ENCODE measurements at places on chromosomes 4 and X.

GRCh38 chrX:20515841-20516461 lies 249.2 kb upstream of the RPS6KA3 start:
- no peak for DNase-seq

GRCh38 chrX:130179170-130179569 lies 7.4 kb downstream of the RAB33A start:
- no peak for DNase-seq

GRCh38 chrX:94288325-94288724 lies 614.3 kb downstream of the FAM133A start:
- DNase-seq = no peak

DNA sequence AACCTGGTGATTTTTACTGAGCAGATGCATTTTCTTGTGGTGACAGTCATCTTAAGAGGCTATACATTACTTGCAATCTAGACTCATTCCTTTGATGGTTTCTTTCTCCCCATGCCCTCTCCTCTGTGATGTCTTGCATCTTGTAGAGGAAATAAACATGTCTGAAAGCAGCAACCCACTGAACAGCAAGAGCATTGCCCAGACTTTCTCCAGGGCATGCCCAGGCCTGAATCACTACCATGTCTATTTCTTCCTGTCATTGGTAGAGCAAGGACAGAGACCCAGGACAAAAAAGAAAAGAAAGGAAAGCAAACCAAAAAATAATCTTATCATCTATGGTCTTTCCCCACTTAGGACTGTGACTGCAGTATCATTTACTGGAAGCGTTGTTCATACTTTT lies 326.1 kb downstream of the HNRNPD start:
- DNase-seq = no peak

- DNase-seq = no peak
Measured at GRCh38 chr4:39256436-39256835, 74.1 kb downstream of the WDR19 start.

GRCh38 chr4:123430031-123430430 lies 33.4 kb downstream of the SPRY1 start:
- DNase-seq = no peak

DNA sequence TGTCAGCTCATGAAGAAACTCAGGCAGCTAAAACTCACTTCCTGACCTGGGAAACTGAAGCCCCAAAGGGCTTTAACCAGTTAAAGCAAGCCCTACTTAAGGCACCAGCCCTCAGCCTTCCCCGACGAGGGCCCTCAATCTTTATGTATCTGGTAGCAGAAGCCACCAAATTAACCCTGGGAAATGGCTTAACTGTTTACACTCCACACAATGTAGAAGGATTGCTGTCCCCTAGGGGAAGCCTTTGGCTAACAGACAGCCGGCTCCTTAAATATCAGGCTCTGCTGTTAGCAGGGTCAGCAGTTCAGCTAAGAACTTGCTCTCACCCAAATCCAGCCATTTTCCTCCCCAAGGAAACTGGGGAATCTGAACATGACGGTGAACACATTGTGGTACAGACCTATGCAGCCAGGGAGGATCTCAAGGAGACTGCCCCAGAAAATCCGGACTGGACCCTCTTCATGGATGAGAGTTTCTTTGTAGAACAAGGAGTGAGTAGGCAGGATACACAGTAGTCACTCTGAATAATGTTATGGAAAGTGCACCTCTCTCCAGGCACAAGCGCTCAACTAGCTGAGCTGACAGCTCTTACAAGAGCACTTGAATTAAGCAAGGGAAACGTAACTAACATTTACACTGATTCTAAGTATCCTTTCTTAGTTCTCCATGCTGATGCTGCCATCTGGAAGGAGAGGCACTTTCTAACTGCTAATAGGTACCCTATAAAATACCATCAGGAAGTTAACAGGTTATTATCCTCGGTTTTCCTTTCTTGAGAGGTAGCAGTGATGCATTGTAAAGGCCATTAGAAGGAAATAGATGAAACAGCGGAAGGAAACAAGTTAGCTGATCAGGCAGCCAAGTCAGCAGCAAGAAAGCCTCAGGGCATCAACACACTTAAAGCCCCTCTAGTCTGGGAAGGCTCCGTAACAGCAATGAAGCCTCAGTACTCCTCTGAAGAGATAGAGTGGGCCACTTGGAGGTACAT lies 9.6 kb upstream of the NAF1 start:
- no peak for DNase-seq

DNA sequence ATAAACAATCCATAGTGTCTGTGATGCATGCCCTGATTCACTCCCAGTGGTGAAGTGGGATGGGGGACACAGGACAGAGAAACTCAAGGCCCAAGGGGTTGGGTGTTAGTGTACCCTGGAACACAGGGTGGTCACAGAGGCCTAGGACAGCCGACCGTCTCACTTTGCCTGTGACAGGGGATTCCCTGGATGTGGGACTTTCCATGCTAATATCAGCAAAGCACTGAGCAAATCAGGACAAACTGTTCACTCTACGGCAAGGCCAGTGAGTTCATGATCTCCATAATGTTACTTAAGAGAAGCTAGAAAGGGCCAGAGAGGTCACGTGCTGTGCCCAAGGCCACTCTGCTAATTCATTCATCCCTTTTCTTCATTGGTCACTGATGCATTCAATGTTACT lies 158.7 kb upstream of the RBPJ start:
- no peak for DNase-seq

DNA sequence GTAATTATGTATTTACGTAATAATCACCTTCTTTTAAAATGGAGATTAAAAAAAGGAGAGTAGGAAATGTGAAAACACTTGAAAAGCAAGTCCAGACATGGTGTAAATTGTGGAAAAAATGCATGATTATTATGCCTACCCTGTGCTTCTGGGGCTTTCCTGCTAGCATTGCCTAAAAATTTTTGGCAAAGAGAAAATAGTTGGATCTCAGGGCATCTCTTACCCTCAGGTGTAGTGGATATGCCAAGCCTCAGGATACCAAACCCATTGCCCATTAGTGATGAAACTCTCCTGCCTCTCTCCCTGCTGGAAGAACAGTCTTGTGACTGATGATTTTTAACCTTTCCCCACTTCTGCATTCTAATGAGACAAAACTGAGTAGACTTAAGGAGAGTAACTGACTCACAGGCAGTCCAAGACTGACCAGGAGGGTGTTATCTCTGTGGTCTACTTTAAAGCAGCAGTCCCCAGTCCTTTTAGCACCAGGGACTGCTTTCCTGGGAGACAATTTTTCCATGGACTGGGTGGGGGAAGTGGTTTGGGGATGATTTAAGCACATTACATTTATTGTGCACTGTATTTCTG lies 174.6 kb downstream of the ZNF330 start:
- DNase-seq = no peak

GRCh38 chr4:118836301-118837120 lies 585 bp upstream of the SEC24D start:
- DNase-seq = no peak

GRCh38 chr4:125781651-125782050 lies 466.9 kb downstream of the FAT4 start:
- no peak for DNase-seq

DNA sequence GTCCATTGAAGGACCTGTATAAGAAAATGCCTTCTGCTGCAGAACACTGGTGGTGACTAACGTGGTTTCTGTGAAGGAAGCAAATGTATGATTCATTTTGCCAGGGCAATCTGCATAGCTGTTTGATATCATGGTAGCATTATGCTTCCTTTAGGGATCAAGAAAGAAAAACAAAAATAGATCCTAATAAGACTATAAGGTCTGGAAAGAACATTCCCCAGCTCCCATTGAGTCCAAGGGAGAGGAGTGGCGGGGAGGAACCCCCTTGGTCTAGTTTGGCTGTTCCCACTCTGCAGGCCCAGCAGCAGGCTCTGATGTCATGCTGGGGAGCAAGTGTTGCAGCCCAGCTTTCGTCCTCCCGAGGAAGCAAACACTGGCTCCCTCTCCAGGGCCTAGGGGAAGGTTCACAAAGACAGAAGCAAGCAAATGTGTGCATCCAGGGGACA lies 154.5 kb upstream of the GALNT7 start:
- DNase-seq = no peak

GRCh38 chr4:96543346-96543745 lies 703.5 kb downstream of the PDHA2 start:
- DNase-seq = no peak

DNA sequence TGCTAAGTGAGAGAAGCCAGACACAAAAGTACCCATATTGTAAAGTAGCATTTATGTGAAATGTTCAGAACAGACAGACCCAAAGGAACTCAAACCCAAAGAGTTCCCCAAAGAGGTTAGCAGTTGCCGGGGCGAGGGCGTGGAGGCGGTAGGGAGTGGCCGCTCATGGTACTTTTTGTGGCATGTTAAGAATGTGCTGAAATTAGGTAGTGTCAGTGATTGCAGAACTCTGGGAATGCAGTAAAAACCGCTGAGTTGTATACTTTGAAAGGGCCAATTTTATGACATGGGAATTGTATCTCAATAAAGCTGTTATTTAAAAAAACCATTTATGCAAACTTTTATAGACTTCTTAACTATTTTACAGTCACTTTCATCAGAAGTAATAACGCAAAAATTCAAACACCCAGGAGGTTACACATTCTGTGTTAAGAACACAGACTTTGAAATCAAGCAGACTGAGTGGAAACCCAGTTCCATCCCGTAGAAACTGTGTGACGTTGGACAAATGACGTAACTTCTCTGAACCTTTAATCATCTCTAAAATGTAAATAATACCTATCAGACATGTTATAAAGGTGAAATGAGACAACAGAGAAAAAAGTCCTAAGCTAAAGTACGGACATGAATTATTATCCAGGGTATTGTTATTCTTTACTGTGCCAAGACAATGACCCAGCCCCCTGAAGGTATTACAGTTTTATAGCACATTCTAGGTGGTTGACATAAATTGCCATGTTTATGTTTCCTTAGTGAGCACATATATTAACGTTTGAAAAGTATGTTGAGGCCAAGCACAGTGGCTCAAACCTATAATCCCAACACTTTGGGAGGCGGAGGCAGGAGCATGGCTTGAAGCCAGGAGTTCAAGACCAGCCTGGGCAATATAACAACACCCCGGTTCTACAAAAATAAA lies 19.7 kb downstream of the ZFP42 start:
- no peak for DNase-seq

- DNase-seq = no peak
Measured at GRCh38 chr4:187849556-187850225, 145.9 kb upstream of the ZFP42 start.

DNA sequence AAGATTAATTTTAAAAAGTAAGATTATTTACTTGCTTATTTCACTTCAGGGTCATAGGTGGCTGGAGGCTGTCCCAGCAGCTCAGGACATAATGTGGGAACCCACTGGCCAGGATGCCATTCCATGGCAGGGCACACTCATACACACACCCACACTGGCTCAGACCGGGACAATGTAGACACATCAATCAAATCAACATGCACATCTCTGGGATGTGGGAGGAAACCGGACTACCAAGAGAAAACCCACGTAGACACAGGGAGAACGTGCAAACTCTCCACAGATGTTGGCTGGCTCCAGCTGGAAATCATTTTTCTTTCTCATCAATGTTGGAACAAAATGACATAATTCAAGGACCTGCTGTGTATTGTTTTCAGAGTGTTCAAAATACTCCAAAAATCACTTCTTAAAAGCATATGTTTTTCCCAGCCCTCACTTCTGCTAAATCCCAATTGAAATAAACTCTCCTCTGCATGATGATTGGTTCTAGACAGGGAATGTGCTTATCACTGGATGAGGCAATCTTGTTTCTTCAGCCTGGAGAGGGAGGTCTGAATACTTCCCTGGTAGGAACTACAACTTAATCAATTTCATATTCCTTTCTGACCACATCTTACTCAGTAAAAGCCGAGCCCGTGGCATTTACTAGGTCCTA lies 18.6 kb upstream of the CPE start:
- no peak for DNase-seq

GRCh38 chr4:80306260-80306659 lies 29.3 kb upstream of the CFAP299 start:
- no peak for DNase-seq

DNA sequence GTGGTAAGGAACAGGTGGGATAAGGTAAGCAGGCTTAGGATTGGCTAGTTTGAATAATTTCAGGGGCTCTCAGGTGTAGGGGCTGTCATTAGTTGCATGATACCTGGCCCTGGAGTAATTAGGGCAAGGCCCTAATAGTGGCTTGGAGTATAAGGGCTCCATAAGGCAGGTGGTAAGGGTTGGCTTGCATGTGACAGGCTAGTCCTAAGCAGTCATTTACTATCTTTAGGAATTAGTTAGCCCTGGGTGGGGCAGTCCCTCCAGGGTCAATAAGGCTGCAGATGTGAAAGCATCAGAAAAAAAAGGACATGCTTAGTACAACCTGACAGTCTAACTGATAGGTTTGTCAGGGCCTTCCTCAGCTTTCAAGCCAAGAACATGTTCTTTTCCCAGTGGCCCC lies 7.8 kb upstream of the TMPRSS11D start:
- DNase-seq = no peak

DNA sequence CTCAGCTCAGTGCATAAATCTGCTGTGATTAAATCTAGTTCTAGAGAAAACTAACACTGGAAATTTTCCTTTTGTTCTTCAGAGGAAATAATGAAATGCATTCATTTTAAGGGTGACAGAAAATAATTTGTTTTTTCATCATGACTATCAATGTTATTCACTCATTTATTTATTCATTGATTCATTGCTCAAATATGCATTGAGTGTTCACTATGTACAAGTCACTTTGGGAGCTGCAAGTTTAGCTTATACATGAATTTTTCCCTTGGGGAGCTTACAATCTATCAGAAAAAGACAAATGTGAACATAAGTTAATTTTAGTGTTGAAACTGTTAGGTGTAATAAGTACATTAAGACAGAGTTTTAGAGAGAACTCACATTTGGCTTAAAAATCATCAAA lies 897.8 kb downstream of the CENPC start:
- DNase-seq = no peak

DNA sequence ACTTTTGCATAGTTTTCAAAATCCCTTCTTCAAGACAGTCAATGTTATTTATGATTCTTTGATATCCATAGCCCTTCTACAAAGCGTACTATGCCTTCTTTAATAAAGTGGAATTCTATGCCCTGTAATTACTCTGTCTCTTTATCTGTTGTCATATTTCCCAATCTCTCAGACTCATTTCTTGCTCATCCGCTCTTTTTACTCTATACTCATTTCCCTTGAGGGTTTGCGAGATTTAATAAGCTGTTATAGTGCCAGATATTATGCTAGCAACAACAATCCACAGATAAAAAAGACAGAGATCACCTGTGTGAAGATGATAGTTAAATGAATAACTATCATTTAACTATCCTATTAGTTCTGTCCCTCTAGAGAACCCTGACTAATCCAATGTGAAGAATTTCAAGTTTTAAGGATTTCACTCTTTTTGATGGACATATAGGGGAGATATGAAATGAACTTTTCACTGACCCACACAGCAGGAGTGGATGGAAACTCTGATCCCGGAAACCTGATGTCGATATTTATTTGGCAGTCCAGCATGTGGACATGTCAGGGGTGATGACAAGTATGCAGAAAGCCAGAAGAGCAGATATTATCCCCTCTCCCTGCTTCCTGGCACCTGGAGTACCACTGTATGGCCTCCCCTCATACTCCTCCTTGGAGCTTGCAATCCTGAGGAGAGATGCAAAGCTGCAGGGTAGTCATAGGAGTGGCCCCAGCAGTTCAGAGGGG lies 49.7 kb downstream of the TMEM156 start:
- no peak for DNase-seq

All from NCI-H1048 (cell line).